ENCODE measurements at places on chromosomes 1 and 21.

DNA sequence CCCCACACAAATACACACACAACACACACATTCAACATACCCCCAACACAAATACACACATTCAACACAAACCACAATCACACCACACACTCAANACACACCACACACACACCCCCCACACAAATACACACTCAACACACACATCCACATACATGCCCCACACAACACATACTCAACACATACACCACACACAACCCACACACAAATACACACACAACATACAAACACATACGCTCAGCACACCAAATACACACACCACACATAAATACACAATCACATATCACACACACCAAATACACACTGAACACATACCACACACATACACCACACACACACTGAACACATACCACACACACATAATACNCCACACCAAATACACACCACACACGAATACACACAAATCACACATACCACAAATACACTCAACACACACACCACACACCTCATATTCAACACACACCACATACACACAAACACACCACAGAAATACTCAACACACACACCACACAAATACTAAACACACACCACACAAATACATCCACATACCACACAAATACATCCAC lies 48.9 kb downstream of the PRDM15 start:
- no peak for DNase-seq

DNA sequence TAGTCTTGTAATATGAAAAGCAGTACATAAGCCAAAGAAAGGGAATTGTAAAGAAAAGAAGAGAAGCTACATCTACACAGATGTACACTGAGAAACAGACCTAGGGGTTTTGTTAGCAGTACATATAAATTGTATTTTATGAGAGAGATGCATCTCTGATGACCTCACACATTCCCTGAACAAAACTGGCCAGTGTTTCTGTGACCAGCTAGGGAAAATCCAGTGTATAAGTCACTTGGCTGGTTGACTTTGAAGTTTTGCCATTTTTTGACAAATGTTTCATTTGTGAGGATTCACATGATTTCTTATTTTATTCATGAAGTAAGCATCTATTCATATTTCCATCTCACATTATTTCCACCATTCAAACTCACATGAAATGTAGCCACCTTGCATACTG lies 28.3 kb upstream of the DYNLT5 start:
- DNase-seq: no peak

- no peak for DNase-seq
These were observed 44.2 kb upstream of the ARHGAP29 start for GRCh38 chr1:94281361-94282142.

GRCh38 chr1:228898582-228898992 lies 163.3 kb downstream of the RHOU start:
- DNase-seq: no peak

Data from stimulated activated CD8-positive, alpha-beta memory T cell treated with anti-CD3 and anti-CD28 coated beads, Interleukin-4, amount 100 ng/mL, for 1 hour (primary cell).